ENCODE measurements at places on chromosomes 7 and 10.

DNA sequence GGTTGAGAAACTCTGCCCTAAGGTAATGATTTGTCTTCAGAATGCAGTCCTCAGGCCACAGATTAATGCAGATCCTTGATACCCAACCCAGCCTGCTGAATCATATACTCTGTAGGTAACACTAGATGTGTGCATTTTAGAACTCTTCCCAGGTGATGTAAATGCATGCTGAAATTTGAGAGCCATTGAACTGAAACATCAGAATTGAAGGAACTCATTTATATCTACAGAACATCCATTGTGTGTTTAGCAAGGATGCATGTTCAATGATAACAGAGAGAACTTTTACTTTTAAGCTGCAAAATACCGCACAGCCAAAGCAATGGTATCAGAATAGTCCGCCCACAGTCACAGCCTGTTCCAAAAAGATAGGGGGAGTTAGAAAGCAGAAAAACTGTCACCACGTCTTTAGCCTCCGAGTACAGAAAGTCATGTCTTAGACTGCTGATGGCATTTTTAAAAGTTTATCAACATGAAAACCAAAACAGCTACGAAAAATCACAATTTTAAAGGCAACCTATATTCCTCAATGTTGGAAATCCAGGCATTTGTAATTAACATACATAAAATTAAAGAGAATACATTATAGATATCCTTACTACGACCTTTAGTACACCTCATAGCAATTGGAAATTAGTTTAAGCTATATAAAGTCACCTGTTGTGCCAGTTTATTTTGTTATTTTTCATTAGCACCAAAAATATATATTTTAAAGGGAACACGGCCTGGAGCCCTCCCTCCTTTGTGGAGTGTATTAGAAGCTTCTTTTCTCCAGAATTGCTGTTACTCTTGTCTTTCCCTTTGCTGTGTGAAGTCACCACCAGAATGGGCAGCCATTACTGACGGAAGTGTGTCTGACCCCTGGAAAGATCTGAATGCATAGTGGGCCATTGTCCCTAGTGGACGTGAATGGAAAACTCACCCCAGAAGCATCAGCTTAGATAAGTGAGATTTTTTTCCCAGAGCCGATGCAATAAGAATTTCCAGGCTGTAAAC lies 65.8 kb upstream of the PRKAR2B start:
- DNase-seq, result no peak

DNA sequence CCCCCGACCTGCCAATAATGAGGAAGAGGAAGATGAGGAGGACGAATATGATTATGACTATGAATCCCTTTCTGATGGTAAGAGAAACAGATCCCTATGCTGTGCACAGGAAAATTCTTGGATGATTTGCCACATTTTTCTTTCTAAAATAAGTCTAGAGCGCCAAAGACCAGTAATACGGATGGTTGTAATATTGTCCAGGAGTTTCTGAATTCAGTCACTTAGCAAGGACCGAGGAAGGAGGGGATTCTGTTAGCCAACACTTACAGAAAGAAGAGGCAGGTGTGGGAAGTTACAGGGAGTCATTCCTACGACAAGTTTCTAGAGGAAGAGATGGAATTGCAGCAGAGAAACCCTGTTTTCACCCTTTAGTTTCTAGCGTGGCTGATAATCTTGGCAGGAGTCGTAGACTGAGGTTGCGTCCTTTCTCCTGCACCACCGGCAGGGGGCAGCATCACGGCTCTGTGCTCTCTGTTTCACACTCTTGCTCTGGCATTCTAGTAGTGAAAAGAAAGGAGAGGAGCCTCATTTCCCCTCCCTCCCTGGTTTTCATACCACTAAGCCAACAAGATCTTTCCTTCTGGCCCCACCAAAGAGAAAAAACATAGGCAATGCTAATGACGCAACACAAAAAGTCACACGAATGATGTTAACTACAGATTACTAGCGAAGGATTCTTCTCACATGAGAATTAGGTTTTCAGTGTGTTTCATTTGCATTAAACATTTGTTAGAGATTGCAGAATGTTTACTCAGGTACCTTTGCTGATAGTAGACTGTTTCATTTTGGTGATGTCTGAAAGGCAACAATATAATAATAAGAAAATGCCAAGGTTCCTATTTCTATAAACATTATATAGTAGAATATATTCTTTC lies 82.7 kb downstream of the NOC3L start:
- no peak for DNase-seq

- no peak for DNase-seq
These were observed 330.7 kb downstream of the ELMO1 start for GRCh38 chr7:37118004-37118403.

DNA sequence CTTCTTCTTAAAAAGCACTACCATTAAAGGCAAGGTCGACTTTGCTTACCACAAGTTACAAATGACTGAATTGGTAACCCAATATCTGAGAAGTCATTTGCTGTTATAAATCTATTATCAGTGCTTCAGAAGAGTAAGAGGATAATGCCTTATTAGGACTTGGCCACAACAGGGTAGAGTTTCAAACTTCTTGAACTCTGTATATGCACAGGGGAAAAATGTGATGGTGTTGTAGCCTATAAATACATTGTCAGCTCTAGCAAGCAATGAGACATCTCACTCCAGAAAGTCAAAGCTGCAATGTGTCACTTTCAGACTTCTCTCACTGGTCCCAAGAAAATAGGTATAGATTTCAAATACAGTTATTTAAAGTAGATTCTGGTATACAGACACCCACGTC lies 9.3 kb downstream of the TFEC start:
- DNase-seq, result no peak

GRCh38 chr7:33691180-33691579 lies 214.2 kb upstream of the BMPER start:
- DNase-seq, result no peak

Measured in lower leg skin (tissue), 4 donors.